ENCODE measurements at places on chromosomes 16 and 17.

DNA sequence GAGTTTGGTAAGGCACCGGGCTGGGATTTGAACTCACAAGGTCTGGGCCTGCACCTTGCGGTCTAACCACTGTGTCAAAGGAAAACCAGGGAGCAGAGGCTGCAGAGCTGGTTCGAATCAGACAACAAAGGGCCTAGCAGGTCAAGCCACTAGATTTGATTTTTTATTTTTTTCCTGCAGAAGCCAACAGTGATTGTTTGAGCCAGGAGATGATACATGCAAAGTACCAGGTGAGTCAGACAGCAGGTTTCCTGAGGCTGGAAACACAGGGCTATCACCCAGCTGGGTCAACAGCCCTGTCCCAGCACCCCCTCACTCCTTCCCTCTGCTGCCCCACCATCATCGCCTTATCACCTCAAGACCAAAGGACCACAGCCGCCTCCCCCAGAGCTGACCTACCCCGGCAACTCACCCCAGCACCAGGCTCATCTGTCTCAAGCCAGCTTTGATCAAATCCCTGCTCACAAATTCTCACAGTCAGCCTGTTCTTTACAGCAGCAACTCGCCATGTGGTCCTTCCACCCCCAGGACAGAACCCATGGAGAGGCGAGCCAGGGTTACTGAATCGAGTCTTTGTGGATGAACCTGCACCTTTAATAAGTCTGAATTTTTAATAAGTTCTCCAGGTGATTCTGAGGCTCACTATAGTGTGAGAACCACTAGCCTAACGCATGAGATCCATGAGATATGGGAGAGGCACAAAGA lies 13.0 kb upstream of the KRT19 start:
- DNase-seq = no peak

DNA sequence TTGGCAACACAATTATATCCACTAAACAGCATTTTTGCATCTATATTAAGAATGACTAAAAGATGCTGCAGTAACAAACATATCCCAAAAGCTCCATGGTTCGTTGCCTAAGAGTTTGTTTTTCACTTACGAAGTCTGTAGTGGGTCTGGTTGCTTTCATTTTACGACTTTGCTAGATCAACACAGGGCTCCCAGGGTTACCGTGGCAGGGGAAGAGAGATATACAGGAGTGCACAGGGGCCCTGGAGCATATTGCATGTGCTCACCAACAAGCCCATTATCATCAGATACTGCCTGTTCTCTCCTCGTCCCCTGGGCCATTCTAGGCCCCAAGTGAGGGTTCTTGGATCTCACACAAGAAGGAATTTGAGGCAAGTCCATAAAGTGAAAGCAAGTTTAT lies 3.1 kb upstream of the MMP2 start:
- DNase-seq = no peak

GRCh38 chr17:52181782-52182181 lies 23.3 kb upstream of the CA10 start:
- DNase-seq = no peak

DNA sequence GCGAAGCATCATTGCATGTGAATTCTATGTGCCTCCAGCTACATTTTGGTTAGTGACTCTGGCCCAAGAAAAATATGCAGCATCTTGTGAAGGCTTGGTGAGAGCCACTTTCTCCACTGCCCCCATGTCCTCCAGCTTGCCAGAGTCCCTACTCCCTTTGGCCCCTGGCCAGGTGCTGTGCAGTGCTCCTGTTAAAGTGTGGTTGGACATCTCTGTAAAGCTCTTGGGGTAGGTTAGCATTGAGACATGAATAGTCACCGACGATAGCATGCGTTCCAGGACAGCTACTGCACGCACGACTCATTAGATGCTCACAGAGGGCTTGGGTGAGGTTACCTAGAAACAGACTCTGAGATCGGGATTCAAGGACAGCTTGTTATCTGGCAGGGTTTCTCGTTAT lies 48.6 kb downstream of the FOXL1 start:
- no peak for DNase-seq

- peak; percentile 29 for DNase-seq
These were observed 29.0 kb downstream of the KATNB1 start for GRCh38 chr16:57764341-57765159.

DNA sequence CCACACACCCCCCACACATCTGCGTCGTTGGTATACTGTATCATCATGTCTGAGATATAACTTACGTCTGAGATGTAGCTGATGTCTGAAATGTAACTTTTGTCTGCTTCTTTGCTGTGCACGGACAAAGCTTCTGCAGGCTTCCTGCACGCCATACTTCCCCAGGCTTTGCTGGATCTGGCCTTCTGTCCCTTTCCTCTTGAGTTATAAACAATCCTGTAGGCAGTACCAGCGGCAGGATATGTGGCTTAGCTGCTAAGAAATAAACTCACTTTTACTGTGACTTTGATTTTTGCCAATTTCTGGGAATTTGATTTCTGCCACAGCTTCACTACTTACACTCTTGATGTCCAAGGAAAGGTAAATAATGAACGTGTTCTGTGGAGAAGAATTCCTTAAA lies 184.4 kb downstream of the RPTOR start:
- DNase-seq = no peak

DNA sequence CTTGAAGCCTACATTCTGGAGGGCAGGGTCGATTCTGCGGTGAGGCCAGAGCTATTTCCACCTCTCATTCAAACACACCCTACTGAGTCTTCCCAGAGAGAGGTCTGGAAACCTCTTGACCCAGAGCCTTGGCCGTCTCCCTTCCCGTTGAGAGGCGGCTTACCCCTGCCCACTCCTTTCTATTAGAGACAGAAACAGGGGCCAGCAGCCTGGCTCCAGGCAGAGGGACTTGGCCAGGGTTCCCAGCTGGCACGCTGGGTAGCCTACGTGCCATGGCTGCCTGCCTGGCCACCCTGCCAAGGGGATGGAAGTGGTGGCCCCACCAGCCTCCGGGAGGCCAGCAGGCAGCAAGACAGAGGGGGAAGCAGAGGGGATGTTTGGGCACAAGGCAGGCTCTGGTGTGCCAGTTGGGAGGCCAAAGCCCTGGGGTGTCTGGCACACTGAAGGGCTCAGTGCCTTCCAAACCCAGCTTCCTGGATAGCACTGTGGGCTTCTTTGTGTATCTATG lies 6.0 kb downstream of the STAC2 start:
- DNase-seq = no peak

- no peak for DNase-seq
These were observed 12.6 kb upstream of the PRR29 start for GRCh38 chr17:63985387-63986140.

GRCh38 chr16:13552062-13552959 lies 367.6 kb upstream of the ERCC4 start:
- DNase-seq = no peak

Measured in NK-92 treated with Interleukin-12 subunit alpha and Interleukin-12 subunit beta, amount 100 ng/mL, for 24 hours (cell line).